ENCODE measurements at places on chromosomes 16 and 17.

GRCh38 chr17:76405967-76406647 lies 21.7 kb downstream of the SPHK1 start:
- no peak for DNase-seq

GRCh38 chr17:17391668-17392370 lies 85.0 kb upstream of the MED9 start:
- peak; percentile 82 for DNase-seq

DNA sequence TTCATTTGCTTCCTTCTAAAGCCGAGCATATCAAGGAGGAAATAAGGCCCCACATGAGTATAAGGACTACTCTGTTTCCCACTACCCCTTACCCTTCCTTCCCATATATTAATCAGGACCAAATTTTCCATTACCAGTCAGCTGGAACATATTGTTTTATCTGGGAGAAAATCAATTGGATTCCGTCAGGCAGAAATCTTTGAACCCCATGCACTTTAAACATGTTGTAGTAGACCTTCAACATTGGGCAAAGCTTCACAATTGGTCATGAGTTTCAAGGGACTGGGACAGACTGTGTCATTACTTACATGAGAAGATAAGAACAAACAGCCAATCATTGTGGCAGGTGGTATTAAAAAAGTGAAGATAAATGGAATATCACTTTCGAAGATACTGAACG lies 70.3 kb downstream of the ABCA8 start:
- DNase-seq: no peak

DNA sequence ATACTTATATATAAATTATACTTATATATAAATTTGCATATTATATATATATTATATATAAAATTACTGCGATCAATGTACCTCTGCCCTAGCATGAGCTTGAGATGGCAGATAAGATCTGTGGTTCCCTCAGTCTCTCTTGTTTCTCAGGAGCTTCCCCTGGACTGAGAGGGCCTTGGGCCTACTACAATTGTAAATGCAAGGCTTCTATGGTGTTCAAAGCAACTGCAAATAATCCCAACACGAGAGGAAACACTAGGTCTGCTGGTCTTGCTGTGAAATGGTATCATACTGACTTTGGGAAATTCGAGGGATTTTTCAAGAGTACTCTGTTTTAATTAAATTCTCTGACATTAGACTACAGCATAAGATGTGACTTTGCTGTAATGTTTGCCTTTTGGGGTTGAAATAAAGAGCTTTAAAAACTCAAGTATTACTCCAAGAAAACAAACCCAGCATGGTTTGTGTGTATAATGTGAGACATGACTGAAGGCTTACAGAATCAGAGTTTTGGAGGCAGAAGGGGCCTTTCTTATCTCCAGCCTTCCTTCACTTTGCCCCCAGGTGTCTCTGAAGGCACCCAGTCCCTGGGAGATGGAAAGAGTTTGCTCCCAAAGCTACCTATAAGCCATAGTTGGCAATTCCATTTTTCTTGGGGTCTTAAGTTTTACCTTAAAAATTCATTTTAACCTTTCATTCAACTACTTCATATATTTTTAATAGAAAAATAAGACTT lies 24.2 kb downstream of the ACSM1 start:
- DNase-seq: no peak

DNA sequence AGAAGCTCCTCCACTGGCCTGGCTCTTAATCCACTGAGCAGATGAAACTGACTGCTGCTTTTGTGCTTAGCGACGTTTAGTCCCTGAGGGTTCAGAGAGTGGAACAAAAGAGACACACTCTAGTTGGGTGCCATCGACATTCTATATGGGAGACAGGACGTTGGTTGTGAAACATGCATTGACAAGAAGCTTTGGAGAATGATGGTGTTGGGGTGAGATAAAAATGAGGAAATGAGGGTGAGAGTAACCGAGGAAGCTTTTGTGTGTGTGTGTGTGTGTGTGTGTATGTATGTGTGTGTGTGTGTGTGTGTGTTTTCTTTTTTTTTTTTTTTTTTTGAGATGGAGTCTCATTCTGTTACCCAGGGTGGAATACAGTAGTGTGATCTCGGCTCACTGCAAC lies 89.5 kb downstream of the ABCC1 start:
- DNase-seq: no peak

- no peak for DNase-seq
These were observed 1.6 kb downstream of the SGCA start for GRCh38 chr17:50167371-50167770.

- no peak for DNase-seq
These were observed 79.1 kb downstream of the RAB11FIP4 start for GRCh38 chr17:31470592-31470991.

GRCh38 chr16:27408602-27409031 lies 6.6 kb downstream of the IL21R start:
- peak; percentile 63 for DNase-seq

DNA sequence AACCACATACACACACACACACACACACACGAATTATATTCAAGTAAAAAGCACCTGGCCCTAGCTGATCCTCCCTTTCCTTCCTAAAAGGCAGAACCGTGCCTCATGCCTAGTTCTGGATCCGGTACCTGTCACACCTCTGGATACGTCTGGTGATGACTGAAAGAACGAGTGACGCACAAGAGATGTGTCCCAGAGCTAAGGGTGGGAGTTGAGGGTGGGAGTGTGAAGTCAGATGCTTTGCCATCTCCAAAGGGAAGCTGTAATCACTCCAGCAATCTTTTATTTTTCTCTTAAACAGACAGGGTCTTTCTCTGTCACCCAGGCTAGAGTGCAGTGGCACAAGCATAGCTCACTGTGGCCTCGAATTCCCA lies 26.5 kb upstream of the GSG1L start:
- DNase-seq: no peak

Data from activated naive CD4-positive, alpha-beta T cell treated with anti-CD3 and anti-CD28 coated beads for 36 hours (primary cell).